HepG2 (cell line): ENCODE measurements at places on chromosomes 4 and X.
A peak's percentile ranks its signal among the peaks of the same experiment; 100 is the strongest.

DNA sequence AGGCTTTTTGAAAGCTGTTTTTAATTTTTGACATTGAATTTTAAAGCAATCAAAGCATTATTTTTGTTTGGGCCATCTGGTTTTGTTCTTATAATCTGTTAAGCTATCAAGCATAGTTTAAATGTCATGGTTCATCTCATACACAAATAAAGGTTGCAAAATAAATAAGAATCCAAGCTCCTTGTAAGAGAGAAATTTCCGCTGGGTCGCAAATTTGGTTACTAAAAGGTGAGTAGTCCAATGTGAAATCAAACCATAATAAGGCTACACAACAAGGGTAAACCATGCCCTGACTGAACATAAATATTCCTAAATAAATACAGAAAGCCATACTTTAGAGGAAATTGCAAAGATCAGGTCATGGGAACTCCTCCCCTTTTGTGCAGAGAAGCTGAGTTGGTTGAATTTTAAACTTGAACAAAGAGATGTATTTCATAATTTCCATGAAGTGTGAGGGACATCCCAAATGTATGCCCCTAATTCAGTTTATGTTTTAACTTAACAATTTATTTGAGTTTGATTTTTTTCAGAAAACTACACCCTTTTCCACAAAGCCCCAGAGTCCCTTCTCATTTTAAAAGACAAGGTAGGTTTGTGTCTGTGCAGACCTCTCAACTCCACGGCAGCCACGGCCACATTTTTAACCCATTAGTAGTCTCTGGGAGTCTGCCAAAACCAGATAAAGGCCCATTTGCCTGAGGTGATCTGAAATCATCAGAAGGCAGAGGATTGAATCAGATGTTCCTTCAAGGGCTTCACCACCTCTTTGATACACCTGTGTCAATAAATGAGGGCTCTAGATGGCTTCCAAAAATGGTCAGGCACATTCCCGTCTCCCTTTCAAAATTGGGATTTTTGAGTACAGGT lies 85.2 kb downstream of the PLAC1 start:
- DNase-seq = no peak

- DNase-seq = peak; percentile 28
Observed at GRCh38 chr4:7674706-7675105, 240.0 kb upstream of the PSAPL1 start.

DNA sequence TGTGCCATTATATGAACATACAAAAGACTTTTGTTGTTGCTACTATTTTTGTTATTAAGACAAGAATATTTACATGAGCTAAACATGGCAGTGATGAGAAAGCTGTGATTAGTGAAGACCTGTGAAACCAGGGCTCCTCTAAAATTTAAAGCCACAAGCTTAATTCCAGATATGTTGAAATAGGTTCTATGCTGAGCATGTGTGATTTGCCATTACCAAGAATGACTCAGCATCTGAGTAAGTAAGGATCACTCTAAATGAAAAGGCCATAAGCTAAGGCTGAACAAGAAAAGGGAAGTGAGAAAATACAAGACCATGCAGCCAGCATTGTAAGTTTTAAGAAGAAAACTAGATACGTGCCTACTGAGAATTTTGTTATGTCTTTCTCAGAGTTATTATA lies 75.9 kb upstream of the CAMK2D start:
- DNase-seq = no peak

- no peak for DNase-seq
Observed at GRCh38 chrX:77572322-77572721, 125.1 kb downstream of the FGF16 start.

DNA sequence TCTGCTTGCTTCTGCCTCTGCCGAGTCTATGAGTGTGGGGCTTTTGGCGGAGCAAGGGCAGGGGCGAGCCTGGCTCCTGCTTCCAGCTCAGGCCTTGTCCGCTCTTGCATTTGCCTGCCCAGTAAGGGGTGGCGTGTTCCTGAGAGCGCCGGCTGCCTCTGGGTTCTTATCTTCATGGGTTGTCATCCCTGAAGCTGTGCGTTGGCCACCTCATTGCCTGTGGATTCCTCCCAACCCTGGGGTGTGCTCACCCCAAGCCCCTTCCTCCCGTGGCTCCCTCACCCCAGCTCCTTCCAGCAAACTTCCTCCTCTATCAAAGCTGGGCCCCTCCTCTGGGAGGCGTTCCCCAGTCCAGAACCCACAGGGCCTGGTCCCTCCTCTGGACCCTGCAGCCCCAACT lies 17.5 kb downstream of the SH3BP2 start:
- DNase-seq = no peak

- no peak for DNase-seq
Observed at GRCh38 chrX:94751611-94752010, 1077.6 kb downstream of the FAM133A start.
